ENCODE measurements at places on chromosomes 3 and 15.

GRCh38 chr3:21508246-21508645 lies 242.8 kb downstream of the ZNF385D start:
- no peak overlapping the region for H3K4me3 ChIP-seq
- no peaks in the 10 kb centered on the region for H3K36me3 ChIP-seq
- H3K27ac ChIP-seq = no peak overlapping the region
- H3K4me1 ChIP-seq = no peaks in the 10 kb centered on the region
- no peaks in the 10 kb centered on the region for H3K27me3 ChIP-seq

DNA sequence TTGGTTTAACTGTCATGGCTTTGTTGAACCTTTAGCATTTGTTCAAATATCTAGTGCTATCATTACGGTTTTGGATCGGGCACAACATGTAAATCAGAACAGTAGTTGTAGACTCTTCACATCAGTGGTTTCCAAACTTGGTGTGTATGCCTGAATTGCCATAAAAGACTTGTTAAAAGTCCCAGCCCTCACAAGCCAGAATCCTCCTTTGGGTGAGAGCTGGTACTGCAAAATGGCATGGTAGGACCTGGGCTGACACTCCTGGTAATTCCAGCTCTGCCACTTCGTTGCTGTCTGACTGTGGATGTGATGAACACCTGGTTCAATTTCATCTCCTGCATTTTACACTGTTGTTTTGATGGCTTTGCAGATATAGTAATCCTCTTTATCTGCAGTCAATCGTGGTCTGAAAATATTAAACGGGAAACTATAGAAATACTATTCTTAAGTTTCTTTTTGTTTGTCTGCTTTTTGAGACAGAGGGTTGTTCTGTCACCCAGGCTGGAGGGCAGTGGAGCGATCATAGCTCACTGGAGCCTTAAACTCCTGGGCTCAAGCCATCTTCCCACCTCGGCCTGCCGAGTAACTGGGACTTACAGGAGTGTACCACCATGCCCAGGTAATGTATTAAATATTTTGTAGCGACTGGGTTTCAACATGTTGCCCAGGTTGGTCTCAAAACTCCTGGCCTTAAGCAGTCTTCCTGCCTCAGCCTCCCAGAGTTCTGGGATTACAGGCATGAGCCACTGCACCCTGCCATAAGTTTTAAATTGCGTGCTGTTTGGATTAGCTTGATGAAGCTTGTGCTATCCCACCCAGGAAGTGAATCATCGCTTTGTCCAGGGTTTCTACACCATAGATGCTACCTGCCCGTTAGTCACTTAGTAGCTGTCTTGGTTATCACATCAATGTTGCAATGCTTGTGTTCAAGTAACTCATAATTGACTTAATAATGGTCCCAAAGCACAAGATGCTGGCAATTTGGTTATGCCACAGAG lies 61.6 kb downstream of the RAB7A start:
- H3K36me3 ChIP-seq = no peaks in the 10 kb centered on the region
- H3K4me3 ChIP-seq = no peak overlapping the region
- no peak for DNase-seq
- H3K4me1 ChIP-seq = no peaks in the 10 kb centered on the region
- no peaks in the 10 kb centered on the region for H3K27me3 ChIP-seq
- H3K27ac ChIP-seq = no peak overlapping the region

- no peak overlapping the region for H3K4me3 ChIP-seq
- DNase-seq = peak; percentile 59
- no peaks in the 10 kb centered on the region for H3K27me3 ChIP-seq
- peaks cover 4% of the 10 kb centered on the region for H3K4me1 ChIP-seq
Observed at GRCh38 chr3:48157950-48158376, 30.3 kb downstream of the CDC25A start.

GRCh38 chr15:66405615-66406014 lies 18.9 kb downstream of the MAP2K1 start:
- no peak overlapping the region for H3K27ac ChIP-seq
- H3K36me3 ChIP-seq = no peaks in the 10 kb centered on the region
- no peak overlapping the region for H3K4me3 ChIP-seq
